ENCODE measurements at places on chromosomes 11 and 22.

DNA sequence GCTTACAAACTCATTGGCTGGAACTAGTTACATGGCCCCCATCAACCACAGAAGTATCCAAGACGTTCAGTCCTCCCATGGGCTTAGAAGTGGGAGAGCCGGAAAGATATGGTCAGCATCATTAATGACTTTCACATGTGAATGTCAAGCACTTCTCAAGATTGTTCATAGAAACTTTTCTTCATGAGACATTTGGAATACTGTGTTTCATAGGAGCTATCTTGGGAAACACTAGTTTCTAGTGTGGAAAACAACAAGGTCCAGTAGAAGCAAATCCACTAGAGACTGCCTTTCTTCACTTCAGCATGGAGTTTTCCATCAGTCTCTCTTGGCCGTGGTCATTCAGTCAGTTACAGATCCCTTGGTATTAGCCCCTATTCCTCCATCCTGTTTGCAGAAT is 160.9 kb downstream of the C11orf91 start:
- no peak for DNase-seq

DNA sequence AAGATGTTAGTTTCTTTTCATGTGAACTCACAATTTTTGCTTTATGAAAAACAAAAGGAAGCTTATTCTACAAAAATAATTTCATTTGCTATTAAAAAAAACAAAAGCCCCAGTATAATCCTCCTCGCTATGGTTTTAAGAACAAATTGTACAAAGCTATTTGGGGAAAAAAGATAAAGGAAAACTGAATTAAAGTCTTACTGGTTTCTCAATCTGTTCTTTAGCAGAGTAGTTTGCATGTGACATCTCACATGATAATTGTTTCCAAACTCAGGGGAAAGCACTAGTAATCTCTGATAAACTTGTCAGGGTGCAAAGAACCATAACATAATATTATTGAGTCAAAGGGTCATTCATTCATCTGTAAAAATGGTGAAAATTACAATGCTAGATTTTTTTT is 2.9 kb upstream of the DDI1 start:
- DNase-seq, result no peak

DNA sequence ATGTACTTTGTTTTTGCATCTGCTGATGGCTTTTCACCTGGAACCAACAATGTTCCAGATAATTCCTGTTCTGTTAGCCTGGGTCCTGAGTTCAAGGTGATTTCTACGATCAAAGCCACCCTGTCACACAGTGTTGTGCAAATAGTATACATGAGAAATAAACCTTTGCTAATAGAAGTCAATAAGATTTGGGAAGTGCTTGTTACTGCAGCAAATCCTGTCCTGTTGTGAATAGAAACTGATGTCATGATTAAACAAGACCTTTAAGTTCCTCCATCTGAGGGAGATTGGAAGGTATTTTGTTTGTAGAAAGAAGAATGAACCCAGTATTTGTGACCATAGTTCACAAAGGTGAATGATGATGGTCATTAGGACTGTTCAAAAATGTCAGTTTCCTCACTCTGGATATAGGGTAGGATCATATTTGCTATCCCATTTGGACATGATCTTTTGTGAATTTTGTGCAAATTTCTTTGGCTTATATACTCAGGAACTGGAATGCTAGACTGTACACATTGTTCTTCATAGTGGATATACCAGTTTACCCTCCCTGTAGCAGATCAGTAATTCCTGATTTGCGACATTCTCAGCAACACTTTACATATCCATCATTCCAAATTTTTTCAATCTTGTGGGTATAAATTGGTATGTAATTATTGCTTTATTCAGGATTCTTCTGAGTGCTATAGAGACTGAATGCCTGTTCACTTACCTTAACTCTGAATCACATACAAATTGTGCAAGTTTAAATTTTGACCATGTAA is 428.5 kb downstream of the METTL15 start:
- DNase-seq, result no peak

DNA sequence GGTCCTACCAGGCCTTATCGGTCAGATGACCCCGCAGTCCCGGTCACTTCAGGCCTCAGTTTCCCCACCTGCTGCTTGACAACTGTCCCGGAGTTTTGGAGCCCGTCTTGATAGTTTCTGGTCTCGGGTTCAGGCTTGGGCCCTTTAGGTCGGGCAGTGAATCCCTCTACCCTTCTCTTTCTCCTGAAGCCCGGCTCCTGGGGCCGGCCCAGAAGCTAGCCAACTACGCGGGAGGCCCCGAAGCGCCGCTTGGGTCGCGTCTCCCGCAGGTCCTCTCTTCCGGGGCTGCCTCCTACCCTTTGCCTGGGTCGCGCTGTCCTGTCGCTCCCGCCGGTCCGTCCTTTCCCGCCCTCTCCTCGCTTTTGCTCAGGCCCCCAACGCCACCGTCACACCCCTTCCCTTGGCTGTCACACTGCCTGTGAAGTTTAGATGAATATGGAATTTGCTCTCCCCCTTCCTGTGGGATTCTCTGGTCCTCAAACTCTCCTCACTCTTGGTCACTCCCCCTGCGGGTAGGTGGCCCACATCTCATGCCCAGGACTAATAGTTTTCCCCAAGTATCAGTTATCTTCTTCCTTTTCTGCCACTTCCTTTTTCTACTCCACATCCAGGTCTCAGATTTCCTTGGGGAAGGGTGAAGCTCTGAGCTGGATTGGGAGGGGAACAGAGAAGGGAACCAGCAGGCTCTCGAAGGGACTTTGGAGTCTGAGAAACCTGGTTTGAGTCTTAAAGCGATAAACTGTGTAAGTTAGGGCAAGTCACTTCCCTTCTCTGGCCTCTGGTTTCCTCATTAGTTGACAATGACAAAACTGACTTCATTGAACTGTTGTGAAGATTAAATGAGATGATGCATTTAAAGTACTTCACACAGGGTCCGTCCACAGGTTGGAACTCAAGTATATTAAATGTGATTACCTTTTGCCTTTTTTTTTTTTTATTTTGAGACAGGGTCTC is 790 bp downstream of the RAB1B start:
- no peak for DNase-seq

GRCh38 chr11:34427186-34427805 is 11.4 kb upstream of the CAT start:
- DNase-seq, result no peak

DNA sequence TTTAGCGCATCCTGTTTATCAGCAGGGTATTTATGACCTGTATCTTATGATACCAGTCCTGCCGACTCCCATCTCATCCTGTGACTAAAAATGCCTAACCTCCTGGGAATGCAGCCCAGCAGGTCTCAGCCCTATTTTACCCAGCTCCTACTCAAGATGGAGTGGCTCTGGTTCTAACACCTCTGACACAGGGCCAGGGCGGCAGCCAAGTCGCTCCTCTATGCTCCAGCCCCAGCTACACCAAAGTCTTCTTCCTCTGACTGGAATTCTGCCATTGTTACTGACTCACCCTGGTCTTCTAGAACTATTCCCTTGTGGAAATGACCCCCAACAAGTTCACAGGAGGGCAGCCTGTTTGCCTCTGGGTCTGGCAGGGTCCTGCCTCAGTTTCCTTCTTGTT is 7.9 kb upstream of the C1QTNF6 start:
- DNase-seq, result no peak

GRCh38 chr11:21771097-21771496 is 421.8 kb upstream of the ANO5 start:
- DNase-seq, result no peak

- DNase-seq, result no peak
Observed at GRCh38 chr11:31484497-31484896, 24.9 kb downstream of the IMMP1L start.

DNA sequence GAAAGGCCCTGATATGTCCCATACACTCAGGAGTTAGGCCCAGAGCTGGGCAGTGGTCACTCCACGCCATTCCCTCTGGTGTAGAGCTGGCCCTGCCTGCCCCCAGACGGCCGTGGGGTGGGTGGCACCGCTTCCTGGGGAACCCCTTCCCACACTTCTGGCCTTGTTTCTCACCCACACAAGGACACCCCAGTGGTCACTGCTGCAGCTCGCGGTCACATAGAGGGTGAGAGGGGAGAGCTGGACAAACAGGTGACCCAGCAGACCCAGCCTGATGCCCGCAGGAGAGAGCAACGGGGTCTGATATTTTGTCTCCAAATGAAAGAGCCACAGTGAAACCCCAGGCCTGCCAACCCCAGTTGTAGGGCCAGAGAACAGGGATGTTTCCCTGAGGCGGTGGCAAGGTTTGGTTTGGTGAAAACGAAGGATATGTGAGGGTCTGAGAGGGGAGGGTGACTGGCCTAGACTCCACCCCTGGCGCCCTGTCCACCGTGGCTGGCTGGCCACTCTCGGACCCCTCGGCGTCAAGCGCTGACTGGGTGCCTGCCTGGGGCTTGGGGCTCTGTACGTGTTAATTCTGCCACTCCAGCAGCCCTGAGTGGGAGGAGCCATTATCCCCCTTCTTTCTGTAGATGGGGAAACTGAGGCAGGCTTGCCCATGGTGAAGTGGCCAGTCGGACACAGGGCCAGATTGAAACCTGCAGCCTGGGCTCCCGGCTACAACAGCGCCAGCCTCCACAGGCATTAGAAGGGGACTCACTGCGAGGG is 71.0 kb upstream of the PPARA start:
- no peak for DNase-seq

GRCh38 chr11:128291835-128292234 is 295.5 kb downstream of the ETS1 start:
- DNase-seq, result no peak

DNA sequence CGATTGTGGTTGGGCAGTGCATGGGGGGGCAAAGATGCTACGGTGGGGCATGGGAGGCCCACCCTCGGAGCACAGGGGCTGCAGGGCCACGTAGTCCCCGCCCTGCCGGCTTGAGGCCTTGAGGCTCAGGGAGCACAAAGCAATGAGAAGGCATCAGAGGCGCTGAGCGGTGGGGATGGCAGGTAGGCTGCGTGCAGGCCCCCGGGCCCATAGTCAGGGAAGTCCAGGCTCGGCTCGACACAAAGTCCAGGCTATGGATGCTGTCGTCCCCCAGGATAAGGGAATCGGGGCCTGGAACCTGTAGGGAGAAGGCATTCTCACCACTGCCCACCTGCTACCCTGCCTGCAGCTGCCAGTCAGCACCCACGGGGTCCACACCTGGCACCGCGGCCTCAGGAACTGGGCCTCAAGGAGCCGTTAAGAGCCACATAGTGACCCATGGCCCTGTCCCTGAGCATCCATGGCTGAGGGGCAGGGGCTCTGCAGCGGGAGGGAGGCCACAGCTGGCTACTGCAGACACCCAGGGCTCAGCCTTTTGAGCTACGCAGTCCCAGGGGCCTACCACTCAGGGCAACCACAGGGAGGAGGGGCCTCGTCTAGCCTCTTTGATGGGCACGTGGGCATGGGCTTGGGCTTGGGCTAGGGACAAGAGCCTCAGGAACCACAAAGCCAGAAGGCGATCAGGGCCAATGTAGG is 179.7 kb downstream of the IGLL1 start:
- no peak for DNase-seq

GRCh38 chr11:126202646-126203359 is 8.6 kb downstream of the RPUSD4 start:
- no peak for DNase-seq

GRCh38 chr11:35158701-35159510 is 19.9 kb downstream of the CD44 start:
- no peak for DNase-seq

DNA sequence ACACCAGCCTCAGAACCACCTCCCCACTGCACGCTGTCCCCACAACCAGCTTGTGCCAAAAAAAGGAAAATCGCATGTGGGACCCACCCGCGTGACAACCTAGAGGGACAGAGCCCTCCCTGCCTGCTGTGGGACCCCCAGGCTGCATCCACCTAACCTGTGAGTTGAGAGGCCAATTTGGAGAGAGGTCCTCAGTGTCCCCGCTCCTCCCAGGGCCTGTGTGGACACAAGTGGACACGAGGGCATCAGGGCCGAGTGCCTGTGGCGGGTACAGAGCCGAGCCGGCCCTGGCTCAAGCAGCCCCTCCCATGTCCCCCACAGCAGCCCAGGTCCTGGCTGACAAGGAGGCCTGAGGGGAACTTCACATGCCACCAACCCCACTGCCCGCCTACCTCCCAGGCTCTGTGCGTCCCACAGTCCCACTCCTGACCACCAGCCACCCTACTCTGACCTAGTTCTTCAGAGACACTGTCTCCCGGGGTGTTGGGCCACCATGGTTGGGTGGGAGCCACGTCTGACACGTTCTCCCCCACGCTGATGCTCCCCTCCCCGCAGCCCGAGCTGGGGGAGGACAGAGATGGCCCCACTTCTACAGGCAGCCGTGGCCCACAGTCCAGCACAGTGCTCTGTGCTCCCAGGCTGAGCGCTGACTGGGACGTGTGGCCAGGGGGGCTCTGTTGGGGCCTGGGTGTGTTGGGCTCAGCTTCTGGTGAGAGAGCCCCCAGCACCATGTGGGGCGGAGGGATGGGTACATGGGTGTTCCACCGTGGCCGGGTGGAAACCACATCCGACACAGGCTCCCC is 19.2 kb downstream of the SELENOO start:
- DNase-seq, result no peak

GRCh38 chr22:43488031-43488866 is 76.4 kb downstream of the MPPED1 start:
- DNase-seq, result no peak

- DNase-seq, result no peak
Observed at GRCh38 chr11:93659196-93659595, 2.3 kb upstream of the CEP295 start.
